ENCODE measurements at places on chromosomes 3 and 15.
A peak's percentile ranks its signal among the peaks of the same experiment; 100 is the strongest.

- DNase-seq: no peak
- peaks cover 9% of the 10 kb centered on the region for H3K4me1 ChIP-seq
- H3K4me3 ChIP-seq: no peak overlapping the region
Observed at GRCh38 chr15:77085297-77085696, 14.4 kb upstream of the TSPAN3 start.

DNA sequence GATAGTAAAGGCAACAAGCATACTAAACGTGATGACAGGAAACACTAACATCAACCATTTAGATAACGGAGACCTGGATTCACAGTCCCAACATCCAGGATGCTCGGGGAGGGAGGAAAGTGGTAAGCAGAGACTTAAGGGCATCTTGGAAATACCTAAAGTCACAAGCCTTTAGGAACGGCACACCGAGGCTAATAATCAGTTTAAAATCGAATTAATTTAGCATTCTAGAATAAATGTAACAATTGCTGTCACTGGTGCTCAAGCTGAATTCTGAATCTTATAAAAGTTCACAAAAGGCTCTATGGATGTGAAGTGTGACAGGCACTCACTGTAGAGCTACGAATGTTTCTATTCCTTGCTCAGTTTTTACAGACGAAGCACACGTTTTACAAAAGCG lies 1.3 kb downstream of the CD47 start:
- no peak overlapping the region for H3K27ac ChIP-seq
- DNase-seq: no peak
- no peaks in the 10 kb centered on the region for H3K36me3 ChIP-seq
- peaks cover 30% of the 10 kb centered on the region for H3K4me1 ChIP-seq

GRCh38 chr3:120642368-120642948 lies 39.6 kb downstream of the HGD start:
- H3K4me1 ChIP-seq: no peaks in the 10 kb centered on the region
- H3K36me3 ChIP-seq: no peaks in the 10 kb centered on the region
- H3K27me3 ChIP-seq: no peaks in the 10 kb centered on the region
- H3K4me3 ChIP-seq: no peak overlapping the region
- H3K27ac ChIP-seq: no peak overlapping the region

- DNase-seq: no peak
- H3K27ac ChIP-seq: peak overlapping the region; percentile 75
- H3K4me1 ChIP-seq: peaks cover 37% of the 10 kb centered on the region
- H3K27me3 ChIP-seq: no peaks in the 10 kb centered on the region
- no peaks in the 10 kb centered on the region for H3K36me3 ChIP-seq
- H3K4me3 ChIP-seq: no peak overlapping the region
Observed at GRCh38 chr3:134380249-134380648, 6.0 kb upstream of the AMOTL2 start.

- no peak overlapping the region for H3K4me3 ChIP-seq
- no peaks in the 10 kb centered on the region for H3K36me3 ChIP-seq
- H3K4me1 ChIP-seq: no peaks in the 10 kb centered on the region
- no peak for DNase-seq
- no peaks in the 10 kb centered on the region for H3K27me3 ChIP-seq
- H3K27ac ChIP-seq: no peak overlapping the region
Observed at GRCh38 chr3:60652829-60653228, 598.4 kb downstream of the FHIT start.

- H3K27ac ChIP-seq: no peak overlapping the region
- H3K27me3 ChIP-seq: no peaks in the 10 kb centered on the region
- H3K4me3 ChIP-seq: no peak overlapping the region
Observed at GRCh38 chr15:78685159-78685921, 44.3 kb upstream of the CHRNB4 start.

Measured in suprapubic skin (tissue), 4 donors.